Sigmoid colon (tissue), 7 donors: ENCODE measurements at places on chromosomes 11 and 22. TPM values are rescaled to one million over a fixed set of nuclear protein-coding genes. Genes with fewer than 3 reads are reported as not detected.

TRIM29 gene
- 0.33 TPM for total RNA-seq

DNA sequence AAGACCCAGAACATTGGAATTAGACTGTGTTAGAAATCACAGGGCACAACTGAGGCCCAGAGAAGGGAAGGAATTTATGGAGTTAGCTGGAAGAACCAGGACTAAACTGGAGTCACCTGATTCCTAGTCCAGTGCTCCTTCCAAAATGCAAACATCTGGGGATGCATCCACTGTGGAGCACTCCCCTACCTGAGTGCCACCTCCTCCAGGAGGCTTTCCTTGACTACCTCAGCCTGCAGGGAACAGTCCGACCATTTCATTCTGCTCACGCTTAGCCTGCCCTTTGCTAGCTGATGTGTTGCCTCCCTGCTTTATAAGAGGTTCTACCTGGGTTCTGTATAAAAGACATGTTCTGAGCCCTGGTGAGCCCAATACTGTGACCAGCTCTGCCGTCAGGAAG, 24.0 kb downstream of the CHRDL2 start:
- peaks cover 14% of the 10 kb centered on the region for H3K4me1 ChIP-seq
- no peaks in the 10 kb centered on the region for H3K36me3 ChIP-seq
- H3K4me3 ChIP-seq = no peak overlapping the region

- peak overlapping the region; percentile 69 for H3K27ac ChIP-seq
- H3K36me3 ChIP-seq = no peaks in the 10 kb centered on the region
- peak; percentile 72 for DNase-seq
- peak overlapping the region; percentile 54 for H3K4me3 ChIP-seq
- peaks cover 76% of the 10 kb centered on the region for H3K27me3 ChIP-seq
- H3K4me1 ChIP-seq = peaks cover 25% of the 10 kb centered on the region
Measured at GRCh38 chr11:13963169-13963948, 836 bp downstream of the SPON1 start.

DNA sequence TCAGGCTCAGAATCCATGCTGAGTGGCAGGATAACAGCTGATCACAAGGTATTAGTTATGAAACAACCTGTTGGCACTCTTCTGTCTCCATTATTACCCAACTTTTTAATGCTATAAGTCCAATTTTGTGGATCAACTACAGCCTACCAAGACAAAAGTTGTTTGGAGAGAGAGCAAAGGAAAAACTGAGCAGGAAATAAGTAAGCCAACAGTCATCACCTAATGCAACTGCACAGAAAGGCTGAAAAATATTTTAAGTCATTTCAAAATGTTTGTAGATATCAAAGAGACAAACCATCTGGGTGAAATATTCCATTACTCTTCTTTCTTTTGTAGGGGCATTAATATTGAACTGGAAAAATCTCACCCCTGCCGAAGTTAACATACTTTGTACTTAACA, 41.6 kb downstream of the FDX1 start:
- DNase-seq = no peak
- H3K4me1 ChIP-seq = no peaks in the 10 kb centered on the region
- H3K27ac ChIP-seq = no peak overlapping the region
- H3K27me3 ChIP-seq = no peaks in the 10 kb centered on the region
- no peak overlapping the region for H3K4me3 ChIP-seq
- no peaks in the 10 kb centered on the region for H3K36me3 ChIP-seq

GRCh38 chr11:24198481-24198880, 298.4 kb upstream of the LUZP2 start:
- no peaks in the 10 kb centered on the region for H3K4me1 ChIP-seq
- H3K27me3 ChIP-seq = no peaks in the 10 kb centered on the region
- DNase-seq = no peak
- H3K27ac ChIP-seq = no peak overlapping the region
- H3K36me3 ChIP-seq = no peaks in the 10 kb centered on the region

- no peaks in the 10 kb centered on the region for H3K36me3 ChIP-seq
- H3K27me3 ChIP-seq = peaks cover 5% of the 10 kb centered on the region
- H3K27ac ChIP-seq = no peak overlapping the region
- no peak overlapping the region for H3K4me3 ChIP-seq
- no peaks in the 10 kb centered on the region for H3K4me1 ChIP-seq
Measured at GRCh38 chr11:119918347-119918746, 189.3 kb upstream of the NECTIN1 start.

TRPM5 gene
- total RNA-seq = not detected

GRCh38 chr11:11501546-11502262, 120.1 kb downstream of the GALNT18 start:
- H3K27ac ChIP-seq = peak overlapping the region; percentile 64
- no peak for DNase-seq
- H3K36me3 ChIP-seq = no peaks in the 10 kb centered on the region

DNA sequence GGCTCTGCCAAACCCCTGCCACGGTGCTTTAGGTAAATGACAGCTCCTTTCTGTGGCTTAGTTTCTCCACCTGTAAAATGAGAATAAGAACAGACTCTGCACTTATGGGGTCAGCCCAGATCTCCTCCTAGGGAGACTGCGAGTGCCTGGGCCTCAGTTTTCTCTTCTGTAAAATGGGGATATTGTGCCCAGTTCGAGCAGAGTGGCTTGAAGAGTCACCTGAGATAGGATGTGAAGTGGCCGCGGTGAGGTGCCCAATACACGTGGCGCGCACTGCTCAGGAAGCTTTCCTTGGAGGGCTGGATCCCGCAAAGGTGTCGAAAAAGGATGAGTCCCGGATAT, 473 bp upstream of the EMID1 start:
- H3K27me3 ChIP-seq = peaks cover 5% of the 10 kb centered on the region
- H3K4me3 ChIP-seq = peak overlapping the region; percentile 55
- H3K27ac ChIP-seq = no peak overlapping the region
- no peak for DNase-seq
- peaks cover 9% of the 10 kb centered on the region for H3K4me1 ChIP-seq

- no peaks in the 10 kb centered on the region for H3K27me3 ChIP-seq
- H3K27ac ChIP-seq = no peak overlapping the region
- H3K4me1 ChIP-seq = peaks cover 15% of the 10 kb centered on the region
- H3K4me3 ChIP-seq = no peak overlapping the region
Measured at GRCh38 chr11:6203327-6203726, 2.0 kb upstream of the C11orf42 start.

- DNase-seq = no peak
- H3K27me3 ChIP-seq = no peaks in the 10 kb centered on the region
- peaks cover 7% of the 10 kb centered on the region for H3K36me3 ChIP-seq
- H3K4me3 ChIP-seq = peak overlapping the region; percentile 67
Measured at GRCh38 chr11:66567787-66568123, 651 bp downstream of the CTSF start.

GRCh38 chr11:6319704-6320410, 444 bp downstream of the CAVIN3 start:
- peaks cover 52% of the 10 kb centered on the region for H3K4me1 ChIP-seq
- H3K27ac ChIP-seq = peak overlapping the region; percentile 95
- H3K36me3 ChIP-seq = no peaks in the 10 kb centered on the region

C11orf97 gene
- not detected for total RNA-seq

BTG4 gene
- not detected for total RNA-seq

DNA sequence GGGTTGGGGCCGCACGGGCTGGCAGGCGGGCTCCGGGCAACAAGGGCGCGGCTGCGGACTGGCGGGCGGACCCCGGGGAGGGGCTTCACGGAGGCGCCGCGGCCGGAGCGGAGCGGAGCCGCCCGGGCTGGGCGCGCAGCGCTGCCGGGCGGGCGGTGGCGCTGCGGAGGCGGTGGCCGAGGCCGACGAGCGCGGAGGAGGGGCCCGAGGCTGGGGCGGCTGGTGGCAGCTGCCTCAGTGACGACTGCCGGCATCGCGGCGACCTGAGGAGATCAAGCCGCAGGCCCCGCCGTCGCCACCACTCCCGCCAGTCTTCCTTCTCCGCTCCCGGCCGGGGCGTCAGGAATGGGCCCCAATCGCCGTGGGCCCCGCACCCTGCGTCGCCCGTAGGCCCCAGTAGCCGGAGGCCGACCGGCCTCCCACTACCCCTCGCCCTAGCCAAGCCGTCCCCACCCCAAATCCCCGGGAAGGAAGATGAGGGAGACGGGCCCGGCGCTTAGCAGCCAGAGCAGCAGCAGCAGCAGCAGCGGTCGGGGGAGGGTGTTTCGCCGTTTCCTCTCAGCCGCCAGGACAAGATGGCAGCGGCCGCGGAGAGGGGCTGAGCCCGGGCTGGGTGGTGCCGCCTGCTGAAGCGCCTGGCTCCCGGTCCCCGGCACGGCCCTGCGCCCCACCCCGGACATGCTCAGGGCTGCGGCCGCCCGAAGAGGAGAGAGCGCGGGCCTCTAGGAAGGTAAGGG, at the start of gene HIPK3:
Gene HIPK3 (plus strand): TSS at position 222 of the 737 bp plus-strand sequence.
- no peaks in the 10 kb centered on the region for H3K36me3 ChIP-seq
- peak within 1 kb of the TSS; percentile 77 for H3K4me3 ChIP-seq
- peak; percentile 90 for DNase-seq
- H3K27me3 ChIP-seq = no peaks in the 10 kb centered on the region
- H3K4me1 ChIP-seq = peaks cover 34% of the 10 kb centered on the region
- peak within 1 kb of the TSS; percentile 100 for H3K27ac ChIP-seq
